ENCODE measurements at places on chromosomes 1 and 21.

DNA sequence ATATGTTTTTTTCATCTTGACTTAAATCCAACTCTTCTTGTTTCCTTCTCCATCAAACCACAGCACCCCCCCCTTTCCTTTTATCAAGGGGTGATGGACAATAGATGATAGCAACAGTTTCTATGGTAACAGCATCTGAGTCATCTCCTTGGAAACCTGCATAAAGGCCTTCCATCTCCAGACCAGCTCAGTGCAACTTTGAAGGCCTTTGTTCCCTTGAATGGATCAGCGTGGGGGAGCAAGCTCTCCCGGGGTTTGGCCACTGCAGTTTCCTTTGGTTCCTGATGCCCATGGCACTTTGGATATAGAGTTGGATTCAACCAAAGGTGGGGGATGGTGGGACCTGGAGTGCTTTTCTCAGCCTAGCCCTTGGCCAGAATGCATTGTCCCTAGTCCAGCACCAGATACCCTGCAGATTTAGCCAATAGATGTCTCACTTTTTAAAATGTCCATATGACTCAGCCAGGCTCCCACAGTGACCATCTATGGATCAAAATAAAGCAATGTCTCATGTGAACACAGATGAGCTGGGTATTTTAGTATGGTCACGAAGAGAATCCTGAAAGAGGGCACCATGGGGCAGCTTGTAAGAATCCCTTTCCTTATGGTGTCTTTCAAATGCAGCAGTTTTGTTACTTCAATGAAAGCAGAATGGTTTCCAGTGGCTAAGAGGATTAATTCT is 127.7 kb downstream of the SPATA46 start:
- no peak for DNase-seq

DNA sequence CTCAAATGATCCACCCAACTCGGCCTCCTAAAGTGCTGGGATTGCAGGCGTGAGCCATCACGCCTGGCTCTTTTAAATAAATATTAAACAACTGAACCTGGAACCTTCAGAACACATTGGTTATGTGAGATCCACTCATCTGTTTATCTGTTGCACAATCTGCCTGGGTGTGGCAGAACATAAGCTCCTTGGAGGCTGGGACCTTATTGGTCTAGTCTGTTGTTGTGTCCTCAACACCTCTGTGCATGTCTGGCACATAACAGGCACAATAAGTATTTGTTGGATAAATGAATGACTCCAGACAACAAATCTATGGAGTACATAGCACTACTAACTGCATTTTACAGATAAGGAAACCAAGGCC is 4.1 kb upstream of the NBL1 start:
- DNase-seq: no peak

DNA sequence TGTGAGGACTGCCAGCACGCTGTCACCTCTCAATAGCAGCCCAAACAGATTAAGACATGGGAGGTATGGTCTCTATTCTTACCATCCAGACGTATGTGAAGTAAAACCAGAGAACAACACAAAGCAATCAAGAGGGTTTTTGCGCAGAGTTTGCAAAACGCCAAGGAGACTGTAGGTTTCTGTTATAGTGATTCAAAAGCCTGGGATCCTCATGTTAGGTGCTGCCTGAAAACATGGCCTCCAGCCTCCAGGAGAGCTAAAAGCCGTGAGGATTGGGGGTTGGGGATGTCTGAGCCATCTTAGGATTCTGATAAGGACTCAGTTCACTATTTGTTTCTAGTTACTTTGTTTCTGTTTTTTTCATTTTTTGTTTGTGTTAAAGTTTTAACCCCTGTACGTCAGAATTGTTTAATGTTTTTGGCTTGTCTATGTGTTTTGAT is 4.2 kb upstream of the CCT8 start:
- peak; percentile 22 for DNase-seq

GRCh38 chr1:239558991-239559390 is 172.6 kb downstream of the CHRM3 start:
- DNase-seq: no peak

DNA sequence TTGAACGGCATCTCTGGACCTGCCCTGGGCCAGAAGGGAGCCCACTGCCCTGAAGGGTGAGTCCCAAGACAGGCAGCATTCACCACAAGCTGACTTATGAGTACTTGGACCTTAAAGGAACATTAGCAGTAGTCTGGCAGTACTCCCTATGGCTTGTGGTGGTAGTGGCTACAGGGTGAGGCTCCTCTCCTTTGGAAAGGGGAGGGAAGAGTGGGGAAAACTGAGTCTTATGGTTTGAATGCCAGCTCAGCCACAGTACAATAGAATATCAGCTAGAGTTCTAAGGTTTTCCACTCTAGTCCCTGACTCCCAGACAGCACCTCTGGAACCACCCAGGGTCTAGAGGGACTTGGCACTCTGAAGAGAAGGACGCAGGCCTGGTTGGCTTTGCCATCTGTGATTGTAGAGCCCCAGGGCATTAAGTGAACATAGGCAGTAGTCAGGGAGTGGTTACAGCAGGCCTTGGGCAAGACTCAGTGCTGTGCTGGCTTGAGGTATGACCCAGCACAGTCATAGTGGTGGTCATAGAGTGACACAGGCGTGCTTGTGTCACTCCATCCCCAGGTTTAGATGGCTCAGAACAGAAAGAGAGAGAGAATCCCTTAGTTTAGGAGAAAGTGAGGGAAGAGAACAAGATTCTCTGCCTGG is 31.0 kb downstream of the CD53 start:
- DNase-seq: no peak

- DNase-seq: no peak
These were observed 293.8 kb downstream of the SPATA17 start for GRCh38 chr1:217924924-217925323.

- no peak for DNase-seq
These were observed 98.2 kb downstream of the PGBD5 start for GRCh38 chr1:230327892-230328284.

DNA sequence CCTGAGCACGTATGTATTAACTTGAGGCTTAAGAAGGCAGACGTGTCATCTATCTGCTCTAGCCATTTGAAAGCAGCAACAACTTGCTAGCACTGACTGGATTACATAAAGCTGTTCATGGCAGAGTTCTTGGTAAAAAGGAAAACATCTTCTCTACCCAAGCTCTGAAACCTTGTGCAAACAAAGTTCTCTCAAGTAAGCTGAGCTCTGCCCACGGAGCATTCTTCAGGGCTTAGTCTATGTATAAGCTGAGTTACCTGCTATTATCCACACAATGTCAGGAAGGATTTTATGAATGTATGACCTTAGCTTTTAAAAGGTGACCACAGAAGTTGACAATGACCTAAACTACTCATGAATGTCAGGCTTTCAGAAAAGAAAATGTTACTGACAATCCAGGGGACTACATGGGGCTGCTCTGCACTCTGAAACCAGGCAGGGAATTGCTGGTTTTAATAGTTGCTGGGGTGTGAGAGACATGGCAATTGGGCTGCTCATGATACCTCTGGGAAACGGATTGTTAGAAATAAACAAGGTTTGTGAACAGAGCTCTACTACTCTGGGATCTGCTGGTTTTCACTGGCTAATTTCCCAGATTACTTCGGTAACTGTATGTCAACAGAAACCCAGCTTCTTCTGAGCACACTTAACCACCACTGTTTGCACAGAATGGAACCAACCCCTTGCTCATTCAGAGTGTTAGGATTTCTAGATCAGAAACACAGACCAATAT is 29.6 kb upstream of the CCN1 start:
- no peak for DNase-seq

DNA sequence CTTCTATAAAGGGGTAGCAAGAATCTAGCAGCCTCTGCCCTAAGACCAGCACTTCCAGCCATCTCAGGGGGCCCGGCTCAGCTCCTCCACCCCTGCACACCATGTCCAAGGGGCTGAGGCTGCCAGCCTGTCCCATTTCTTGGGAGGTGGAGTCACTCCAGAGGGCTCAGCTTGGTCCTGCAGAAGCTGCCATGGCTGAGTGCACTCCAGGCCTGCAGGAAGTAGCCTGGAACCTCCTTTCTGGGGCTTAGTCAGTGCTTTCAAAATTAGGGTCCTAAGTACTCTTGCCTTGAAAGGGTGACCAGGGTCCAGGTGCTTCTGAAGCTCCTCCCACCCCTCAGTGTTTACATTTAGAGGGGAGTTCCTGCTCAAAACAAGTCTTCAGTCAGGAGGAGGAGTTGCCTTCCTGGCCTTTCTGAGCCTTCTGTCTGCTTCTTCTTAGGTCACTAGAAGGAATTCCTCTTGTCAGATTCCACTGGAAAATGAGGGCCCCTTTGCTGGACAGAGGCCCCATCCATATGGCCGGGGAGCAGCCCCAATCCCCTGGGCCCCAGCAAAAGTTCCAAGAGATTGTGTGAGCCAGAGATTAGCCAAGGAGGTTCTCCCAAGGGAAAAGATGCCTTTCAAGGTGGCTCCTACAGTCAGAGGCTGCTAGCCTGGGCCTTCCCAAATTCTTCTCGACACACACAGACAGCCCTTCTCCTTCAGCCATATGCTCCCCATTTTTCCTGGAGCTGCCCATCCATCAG is 128.1 kb upstream of the VAMP3 start:
- DNase-seq: no peak

DNA sequence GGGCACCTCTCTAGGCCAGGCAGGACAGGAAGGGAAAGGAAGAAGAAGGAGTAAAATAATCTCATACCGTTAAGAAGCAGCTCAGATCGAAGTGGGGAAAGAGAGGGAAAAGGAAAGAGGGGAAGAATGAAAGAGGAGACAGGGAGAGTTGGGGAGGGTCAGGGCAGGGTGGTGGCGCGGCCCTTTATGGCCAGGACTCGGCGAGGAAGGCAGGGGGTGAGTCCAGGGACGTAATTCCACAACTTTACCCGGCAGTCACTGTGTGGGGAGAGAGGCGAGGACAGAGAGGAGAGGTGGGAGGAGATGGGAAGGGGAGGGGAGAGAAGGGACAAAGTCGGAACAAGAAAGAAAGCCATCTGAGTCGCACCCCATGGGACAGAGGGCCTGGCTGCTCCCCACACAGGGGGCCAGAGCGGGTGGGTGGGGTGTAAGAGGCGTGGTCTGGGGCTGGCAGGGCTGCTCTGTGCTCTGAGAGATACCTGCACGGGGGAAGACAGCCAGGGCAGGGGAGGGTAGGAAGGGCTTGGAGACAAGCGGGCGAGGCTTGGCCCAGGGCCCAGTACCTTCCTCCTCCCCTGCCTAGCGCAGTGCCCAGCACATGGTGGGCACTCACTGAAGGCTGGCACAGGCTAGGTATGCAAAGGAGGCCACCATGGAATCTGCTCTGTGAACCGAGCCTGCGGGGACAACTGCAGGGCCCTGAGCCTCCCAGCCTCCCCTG is 49.4 kb downstream of the KIF21B start:
- DNase-seq: no peak

DNA sequence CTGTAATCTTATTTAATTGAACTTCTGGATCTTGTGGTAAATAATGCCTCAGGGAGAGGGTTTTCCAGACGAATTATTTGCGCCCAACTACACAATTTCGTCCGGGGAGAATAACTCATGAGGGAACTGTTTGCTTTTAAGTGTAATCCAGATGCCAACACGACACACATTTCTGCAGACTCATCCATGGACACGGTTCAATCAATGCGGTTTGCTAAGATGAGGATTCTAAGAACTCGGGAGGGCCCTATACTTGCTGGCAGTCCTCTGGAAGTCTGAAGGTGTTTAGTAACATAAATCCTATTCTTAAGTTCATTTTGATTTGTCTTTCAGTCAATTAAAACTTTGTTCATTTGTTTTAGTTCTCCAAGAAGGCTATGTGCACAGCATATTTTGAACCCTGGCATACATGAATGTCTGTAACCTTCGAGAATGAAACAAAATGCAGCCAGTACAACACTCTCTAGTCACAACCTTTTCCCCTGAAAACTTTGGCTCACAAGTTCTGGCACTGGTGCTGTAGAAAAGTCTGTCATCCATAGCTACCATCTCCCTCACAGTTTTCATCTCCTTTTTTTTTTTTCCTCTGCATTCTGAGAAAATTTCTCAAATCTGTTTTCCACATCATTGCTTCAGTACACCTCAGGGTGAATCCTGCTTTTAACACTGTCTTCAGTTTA is 38.8 kb downstream of the DIPK1A start:
- no peak for DNase-seq

- DNase-seq: no peak
These were observed 104.5 kb upstream of the HNRNPU start for GRCh38 chr1:244968881-244969280.

DNA sequence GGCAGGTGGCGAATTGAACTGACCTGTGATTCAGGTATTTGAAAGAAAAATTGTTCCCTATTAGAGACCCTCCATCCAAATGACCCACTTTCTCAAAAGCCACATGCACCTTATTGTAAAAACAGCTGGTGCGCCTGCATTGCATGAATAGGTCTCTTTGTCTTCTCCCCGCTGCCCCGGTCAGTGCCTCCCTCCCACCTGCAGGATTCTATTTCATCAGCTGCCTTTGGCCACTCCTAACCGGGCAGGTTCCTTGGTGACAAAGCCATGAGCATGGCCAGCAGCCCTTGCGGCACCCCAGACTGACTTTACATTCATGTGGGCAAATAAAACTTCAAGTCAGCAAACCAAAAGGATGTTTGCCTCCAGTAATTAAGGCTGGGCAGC is 6.4 kb downstream of the TMPRSS3 start:
- DNase-seq: no peak

GRCh38 chr21:31910074-31910470 is 37.3 kb downstream of the HUNK start:
- DNase-seq: no peak

DNA sequence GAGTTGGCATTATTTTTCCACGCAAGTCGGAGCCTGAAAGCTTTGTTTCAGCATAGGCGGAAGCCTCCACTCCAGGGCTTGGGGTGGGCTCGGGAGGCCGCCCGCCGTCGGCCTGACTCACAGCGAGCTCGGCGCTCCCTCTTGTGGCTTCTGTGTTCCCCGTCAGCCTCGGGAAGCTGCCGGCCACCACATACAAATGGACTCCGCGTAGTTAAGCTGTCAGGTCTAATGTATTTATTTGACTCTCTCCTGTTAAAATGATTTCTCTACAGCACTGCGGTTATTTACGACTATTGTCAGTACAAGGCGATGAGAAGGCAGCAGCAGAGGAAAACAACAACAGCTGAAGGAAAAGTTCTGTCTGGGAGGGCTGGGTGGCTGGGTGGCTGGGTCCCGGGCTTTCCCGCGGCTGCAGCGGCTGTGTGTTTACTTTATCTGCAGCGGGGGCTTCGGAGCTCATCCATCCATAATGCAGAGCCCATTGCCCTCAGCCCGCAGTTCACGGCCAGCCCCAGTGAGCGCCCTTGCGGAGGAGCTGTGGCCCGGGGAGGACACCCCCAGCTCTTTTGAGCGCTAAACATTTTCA is 375.7 kb upstream of the CAMK1G start:
- DNase-seq: no peak

DNA sequence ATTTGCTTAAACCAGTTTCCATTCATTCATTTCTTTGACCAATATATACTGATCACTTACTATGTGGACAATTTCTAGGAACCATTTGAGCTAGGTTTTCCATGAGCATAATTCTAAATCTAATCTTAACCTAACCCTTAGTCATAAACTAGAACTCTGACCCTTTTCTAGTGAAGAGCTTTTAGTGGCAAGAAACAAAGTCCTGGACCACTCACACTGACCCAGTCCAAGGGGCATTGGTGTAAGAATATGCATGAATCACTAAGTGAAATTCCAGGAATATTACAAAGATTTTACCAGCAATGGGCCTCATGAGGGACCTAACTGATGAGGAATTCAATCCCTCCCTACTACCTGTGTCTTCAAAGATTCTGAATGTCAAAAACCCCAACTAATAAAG is 40.6 kb upstream of the SLC2A1 start:
- DNase-seq: no peak

- DNase-seq: no peak
These were observed 17.5 kb downstream of the TRPM2 start for GRCh38 chr21:44370786-44371410.

All from CD4-positive, alpha-beta T cell treated with Interleukin-4 for 4 hours (primary cell).